ENCODE measurements at places on chromosomes 3 and 15.

DNA sequence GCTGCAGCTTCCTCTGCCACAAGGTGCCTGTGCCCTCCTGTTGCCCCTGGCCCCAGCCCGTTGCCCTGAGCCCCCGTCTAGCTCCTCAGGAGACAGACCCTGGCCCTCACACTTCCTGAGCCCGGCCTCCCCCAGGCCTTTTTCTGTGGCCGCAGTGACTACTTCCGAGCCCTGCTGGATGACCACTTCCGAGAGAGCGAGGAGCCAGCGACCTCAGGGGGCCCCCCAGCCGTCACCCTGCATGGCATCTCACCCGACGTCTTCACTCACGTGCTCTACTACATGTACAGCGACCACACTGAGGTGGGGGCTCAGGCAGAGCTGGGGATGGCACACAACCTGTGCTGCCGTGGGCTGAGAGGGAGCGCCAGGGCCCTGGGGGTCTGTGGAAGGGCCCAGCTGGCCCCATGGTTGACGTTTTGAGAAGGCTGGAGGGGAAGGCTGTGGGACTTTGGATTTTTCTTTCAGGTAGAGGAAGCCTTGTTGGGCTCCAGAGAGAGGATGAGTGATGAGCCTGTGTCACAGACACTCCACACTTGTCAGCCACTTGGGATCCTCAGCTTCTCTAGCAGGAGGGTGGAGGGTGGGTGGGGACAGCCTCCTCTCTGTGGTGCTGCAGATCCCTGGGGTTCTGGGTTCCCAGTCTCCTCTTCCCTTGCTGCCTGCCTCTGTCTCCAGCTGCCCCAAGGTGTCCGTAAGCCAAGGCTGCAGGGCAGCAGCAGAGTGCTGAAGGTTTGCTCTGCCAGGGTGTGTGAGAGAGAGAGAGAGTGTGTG, 5.0 kb downstream of the ABTB1 start:
- DNase-seq, result no peak

DNA sequence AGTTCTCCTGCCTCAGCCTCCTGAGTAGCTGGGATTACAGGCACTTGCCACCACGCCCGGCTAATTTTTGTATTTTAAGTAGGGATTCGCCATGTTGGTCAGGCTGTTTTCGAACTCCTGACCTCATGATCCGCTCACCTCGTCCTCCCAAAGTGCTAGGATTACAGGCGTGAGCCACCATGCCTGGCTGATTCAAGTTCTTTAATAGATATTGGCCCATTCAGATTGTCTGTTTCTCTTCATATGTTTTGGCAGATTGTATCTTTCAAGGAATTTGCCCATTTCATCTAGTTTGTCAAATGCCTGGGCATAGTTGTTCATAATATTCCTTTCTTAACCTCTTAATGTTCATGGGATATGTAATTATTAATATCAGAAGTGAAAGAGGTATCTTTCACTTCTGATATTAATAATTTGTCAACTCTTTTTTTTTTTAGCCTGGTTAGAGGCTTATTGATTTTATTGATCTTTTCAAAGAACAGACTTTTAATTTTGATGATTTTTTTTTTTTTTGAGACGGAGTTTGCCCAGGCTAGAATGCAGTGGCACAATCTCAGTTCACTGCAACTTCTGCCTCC, 40.2 kb upstream of the ZFAND6 start:
- DNase-seq, result no peak

- DNase-seq, result no peak
These were observed 455.3 kb upstream of the PDZRN3 start for GRCh38 chr3:74080056-74080461.

DNA sequence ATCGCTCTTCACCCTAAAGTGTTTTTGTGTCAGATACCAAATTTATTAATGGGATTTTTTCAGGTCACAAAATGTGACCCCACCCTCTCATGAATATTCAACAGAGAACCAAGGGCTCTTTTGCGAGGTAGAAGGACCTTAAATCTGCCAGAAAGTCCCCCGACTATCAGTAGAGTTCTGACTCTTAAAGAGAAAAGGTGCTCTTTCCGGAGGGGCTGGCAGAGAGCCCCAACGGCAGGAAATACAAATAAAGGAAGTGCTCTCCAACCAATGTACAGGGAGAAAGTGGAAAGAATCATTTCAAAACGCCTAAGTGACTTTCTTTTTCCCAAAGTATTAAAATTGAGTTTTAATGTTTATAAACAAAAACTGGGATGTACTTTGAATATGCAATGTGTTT, 517.2 kb downstream of the FOXP1 start:
- peak; percentile 14 for DNase-seq

DNA sequence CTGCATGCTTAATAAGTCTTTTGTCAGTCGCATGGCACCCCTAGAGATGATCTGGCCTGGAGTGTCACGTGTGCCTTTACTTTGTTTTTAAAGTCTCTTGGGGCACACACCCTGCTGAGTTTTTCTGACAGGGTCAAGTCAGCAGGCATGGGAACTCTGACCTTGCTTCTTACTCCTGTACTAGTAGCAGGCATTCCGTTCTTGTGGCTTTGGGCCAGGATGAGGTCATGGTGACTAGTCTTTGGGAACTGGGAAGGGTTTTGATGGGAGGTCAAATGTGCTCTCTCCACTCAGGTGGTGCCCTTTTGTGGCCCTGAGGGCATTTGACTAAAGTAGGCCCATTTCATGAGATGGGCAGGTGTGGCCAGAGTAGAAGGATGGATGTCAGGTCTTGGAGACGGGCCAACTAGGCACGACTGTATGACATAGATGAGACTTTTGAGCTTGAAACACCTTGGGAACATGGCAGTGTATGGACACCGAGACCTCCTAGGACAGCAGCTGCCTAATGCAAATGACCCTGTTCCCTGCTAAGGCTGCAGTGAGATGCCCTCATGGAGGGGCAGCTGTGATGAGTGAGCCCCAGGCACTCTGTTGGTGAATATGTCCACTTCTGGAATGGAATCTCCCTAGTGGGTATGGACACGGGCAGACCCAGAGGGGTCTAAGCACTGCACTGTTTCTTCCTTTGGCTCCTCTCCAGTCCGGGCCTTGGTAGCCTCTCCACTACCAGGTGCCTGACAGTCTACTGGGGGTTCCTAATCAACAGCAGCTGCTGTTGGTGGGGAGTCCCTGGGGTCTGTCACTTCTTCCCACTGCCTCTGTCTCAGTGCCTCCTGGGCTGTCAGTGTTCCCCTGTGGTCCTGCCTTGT, 16.4 kb downstream of the SRPRB start:
- DNase-seq, result no peak

DNA sequence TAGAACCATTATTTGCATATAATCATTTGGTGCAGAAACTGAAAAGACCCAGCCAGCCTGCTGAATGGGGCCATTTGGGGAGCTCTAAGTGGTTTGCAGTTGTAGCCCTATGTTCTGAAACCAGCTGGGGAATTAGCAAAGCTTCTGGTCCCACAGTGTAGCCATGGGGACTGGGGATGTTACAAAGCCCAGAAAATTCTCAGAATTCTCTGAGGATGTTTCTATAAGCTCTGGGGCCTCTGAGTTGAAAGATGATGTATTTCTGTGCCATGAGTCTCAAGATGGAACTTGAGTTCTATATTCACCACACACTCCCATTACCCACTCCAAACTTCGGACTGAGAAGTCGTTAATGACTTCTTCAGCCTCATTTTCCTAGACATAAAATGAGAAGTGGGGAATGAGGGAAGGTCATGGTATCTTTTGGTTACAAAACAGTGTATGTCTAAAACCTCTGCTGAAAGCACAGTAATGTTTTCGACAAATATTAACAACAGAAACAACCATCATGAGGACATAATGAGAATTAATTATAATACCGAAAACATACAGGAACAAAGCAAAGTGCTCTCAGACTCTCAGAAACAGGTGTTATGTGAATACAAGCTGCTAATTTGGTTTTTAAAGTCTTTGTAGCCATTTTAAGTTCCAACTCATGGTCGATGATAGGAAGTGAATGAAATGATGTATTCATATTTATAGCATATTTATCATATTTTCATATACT, 89.4 kb downstream of the RFTN1 start:
- no peak for DNase-seq

DNA sequence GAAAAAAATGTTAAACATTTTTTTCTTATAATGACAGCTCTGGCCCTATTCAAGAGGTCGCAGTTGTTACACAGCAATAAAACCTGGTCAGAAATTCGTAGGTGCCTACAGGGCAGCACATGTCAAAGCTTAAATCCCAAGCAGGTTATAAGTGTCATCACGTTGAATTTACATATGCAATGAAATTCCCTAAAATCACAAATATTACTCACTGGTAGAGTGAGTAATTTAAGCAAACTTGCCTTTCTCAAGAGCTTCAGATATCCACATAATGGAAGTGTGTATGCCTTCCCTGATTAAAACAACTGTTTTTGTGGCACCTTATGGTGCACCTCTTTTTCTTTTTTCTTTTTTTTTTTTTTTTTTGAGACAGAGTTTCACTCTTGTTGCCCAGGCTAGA, 90.7 kb upstream of the FNDC3B start:
- no peak for DNase-seq

GRCh38 chr3:125119752-125120378, 64.1 kb upstream of the HEG1 start:
- DNase-seq, result no peak

DNA sequence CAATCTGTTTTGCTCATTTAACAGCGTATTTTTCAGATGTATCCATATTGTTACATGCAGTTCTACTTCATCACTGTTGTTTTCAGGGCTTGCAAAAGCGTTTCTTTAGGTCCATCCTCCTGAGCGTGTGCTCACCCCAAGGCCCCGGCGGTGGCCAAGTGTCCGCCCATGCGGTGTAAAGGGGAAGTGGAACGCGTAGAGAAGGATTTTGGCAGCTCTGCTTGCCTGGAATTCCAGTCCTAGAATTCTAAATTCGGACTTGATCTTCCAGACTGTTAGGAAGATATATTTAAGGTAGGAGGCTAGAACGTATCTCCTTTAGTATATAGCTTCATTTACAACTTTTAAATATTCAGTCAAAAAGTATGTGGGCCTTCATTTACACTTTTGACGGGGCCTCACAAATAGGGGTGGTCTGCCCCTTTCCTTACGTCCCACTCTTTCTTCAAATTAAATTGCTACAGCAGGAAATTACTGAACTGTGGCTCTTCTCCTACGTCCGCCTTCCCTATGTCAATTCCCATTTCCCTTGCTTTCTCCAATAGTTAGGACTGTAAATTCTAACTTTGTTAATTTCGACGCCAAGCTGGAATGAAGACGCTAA, 609 bp upstream of the TBC1D23 start:
- peak; percentile 14 for DNase-seq

- DNase-seq, result peak; percentile 52
These were observed 159.9 kb downstream of the MAGI1 start for GRCh38 chr3:65878831-65879230.

DNA sequence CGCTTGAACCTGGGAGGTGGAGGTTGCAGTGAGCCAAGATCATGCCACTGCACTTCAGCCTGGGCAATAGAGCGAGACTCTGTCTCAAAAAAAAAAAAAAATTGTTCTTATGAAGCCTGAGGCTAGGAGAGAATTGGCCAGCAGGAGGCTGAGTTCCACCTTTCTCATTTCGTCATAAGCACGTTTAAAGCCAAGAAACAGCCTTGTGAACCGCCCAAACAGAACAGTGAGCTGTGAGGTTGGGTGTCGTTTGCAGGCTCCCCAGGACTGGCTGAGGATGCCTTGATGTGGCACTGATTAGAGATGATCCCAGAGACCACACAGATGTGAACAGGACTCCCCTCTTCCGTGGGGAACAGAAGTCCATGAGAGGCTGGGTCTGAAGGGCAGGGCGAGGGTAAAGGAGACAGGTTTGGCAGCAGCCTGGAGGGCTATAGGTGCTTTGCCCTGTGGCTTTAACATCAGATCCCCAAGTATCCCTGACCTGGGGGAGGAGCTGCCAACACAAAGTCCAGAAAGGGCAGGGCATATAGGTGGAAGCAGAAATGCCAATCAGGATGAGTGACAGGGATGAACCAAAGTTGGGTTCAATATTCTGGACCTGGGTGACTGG, 52.9 kb downstream of the CLEC3B start:
- no peak for DNase-seq

- DNase-seq, result no peak
These were observed 9.7 kb upstream of the EIF3J start for GRCh38 chr15:44527241-44527640.

GRCh38 chr15:92636908-92637481, 18.6 kb downstream of the FAM174B start:
- peak; percentile 62 for DNase-seq

DNA sequence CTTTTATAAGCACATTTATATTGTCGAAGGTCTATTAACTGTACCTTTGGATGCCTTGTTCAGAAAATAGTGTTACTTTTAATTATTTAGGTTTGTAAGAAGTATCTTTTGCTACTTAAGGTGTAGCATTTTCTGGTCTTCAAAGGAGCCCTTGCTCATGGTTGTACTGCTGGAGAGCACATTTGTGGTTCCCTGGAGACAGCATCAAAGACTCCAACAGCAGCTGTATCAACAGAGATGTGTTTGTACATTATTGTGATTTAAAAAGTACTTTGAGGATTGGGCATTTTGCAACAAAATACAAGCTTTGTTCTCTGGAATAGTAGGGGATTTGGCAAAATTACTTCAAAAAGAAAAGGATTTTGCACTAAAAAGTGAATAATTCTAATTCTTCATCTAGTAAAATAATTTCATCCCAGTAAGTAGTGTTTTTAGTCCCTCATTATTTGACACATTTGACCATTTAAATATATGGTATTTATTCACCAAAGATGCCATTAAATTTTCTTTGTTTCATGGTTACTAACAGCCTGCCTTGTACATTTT, 16.5 kb downstream of the TBC1D23 start:
- DNase-seq, result peak; percentile 48

DNA sequence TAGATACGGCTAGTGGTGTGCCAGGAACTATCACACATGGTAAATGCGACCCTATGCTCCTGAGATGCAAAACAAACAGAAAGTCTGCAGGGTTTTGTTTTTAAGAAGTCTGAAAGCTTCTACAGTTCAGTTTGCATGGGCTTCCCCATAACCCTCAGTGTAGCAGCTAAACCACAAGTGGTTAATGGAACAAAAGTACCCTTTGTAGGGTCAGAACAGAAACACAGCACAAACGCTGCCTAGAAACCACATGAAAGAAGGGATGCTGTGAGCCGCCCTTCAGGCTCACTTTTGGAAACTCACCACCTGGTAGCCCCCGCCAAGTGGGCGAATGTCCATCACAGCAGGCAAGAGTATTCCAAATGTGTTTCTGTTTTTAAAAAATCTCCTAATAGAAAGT, 46.2 kb downstream of the CTDSPL start:
- DNase-seq, result no peak

GRCh38 chr3:114760679-114761078, 386.4 kb downstream of the ZBTB20 start:
- no peak for DNase-seq

DNA sequence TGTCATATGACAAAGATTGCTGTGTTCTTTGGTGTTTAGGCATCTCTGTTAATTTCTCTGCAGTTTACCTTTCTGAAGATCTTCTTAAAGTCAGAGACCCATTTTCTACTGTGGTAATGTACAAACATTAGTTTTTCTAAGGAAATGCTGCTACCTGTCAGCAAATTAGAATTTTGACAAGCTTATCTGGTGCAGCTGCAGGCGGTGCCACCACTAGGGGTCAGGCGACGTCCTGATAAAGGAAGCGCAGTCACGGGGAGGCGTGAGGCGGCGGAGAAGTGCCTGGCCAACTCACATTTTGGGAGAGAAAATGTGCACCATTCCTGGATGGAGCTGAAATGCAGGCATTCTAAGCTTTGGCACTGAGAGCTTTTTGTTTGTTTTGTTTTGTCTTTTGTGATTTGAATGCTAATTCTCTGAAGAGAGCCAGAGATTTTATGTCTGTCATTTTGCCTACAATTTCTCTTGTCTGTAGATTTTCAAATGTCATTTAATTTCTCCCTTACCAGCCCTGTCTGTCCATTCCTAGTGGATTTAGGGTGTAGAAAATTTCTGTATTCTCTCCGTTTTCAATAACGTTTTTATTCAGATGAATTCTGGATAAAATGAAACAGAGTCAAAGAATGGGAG, 24.9 kb upstream of the SIAH2 start:
- DNase-seq, result peak; percentile 71

Data from NCI-H345 (cell line).